ENCODE measurements at places on chromosomes 12 and 14.

GRCh38 chr14:56807386-56808109 is 2.7 kb downstream of the OTX2 start:
- no peak for DNase-seq

- DNase-seq = no peak
These were observed 17.2 kb upstream of the OAS2 start for GRCh38 chr12:112961074-112961473.

DNA sequence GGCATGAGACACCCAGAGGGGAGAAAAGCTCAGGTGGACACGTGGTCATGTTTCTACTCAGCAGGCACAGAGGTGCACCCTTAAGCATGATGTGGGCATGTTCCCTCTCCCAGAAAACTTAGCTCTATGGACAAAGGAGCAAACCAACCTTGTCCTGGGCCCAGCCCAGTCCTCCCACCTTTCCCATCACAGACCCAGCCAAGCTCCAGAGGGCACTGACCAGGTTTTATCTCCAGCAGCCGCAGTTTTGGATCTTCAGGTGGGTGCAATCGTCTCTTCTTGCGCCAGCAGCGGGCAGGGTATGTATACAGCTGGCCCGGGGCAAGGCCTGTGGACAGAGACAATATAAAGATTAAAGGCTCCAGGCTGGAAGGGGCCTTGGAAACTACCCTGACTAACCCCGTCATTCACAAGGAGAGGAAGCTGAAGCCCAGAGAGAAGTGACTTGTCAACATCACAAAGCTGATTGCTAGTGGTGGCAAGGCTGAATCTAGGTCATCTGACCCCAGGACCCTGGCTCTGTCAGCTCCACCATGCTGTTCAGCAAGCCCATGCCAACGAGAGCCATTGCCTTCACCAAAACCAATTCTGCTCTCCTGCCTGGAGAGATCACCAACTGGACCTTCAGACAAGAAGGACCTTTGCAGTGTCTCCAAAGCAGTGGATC is 140.7 kb downstream of the DPF3 start:
- no peak for DNase-seq

- DNase-seq = no peak
These were observed 5.0 kb upstream of the RNU7-1 start for GRCh38 chr12:6938353-6939190.

DNA sequence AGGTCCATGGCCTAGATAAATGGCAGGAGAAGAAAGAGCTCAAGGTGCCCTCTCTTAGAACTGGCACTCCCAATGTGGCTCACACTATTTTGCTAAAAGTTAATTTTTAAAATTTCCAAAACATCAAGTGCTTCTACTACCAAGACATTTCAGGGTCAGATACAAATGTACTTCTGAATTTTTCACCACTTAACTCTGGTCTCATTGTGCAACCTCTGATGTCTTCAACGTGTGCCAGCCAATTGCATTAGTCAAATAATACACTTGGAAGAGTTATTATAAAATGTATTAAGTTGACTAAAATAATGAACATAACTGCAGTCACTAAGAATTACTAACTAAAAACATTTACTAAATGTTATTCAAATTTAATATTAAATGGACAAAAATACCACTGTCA is 41.3 kb downstream of the SLC25A47 start:
- DNase-seq = no peak

DNA sequence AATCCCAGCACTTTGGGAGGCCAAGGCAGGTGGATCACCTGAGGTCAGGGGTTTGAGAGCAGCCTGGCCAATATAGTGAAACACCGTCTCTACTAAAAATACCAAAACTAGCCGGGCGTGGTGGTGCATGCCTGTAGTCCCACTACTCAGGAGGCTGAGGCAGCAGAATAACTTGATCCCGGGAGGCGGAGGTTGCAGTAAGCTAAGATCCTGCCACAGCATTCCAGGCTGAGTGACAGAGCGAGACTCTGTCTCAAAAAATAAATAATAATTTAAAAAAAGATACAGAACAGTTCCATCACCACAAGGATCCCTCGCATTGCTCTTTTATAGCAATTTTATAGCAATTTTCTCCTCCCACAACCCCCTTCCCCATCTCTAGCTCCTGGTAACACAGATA is 4.7 kb upstream of the PDE1B start:
- DNase-seq = no peak

DNA sequence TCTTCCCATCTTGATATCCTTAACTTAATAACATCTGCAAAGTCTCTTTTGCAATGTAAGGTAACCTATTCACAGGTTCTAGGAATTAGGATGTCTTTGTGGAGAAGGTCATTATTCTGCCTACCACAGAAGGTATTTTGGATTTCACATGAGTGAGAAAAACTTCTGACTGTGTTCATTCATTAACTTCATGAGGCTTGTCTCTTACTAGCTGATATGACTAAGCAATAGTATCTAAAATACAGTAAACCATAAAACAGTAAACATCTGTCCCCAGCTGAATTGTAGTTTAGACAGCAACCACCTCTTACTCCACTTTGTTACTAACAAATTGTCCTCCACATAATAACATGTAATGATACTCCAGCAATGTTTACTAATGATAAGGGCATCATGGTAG is 198.1 kb downstream of the SEC23A start:
- DNase-seq = no peak

DNA sequence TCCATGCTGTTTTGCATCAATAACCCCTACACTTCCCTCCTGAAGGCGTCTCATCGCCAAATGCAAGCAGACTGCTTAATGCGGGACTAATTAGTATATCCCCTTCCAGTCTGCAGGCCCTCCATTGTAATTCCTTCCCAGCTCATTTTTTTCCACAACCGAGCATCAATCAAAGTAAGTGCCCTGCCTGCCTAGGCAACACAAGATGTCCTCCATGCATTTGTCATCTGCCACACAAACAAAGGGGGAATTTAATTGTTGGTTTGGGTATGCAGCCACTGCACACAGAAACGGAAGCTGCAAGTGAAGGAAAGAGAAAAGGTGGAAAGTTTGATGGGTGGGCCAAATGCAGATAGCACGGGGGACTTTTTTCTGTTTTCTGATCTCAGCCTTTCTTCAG is 168.0 kb downstream of the EGLN3 start:
- no peak for DNase-seq

DNA sequence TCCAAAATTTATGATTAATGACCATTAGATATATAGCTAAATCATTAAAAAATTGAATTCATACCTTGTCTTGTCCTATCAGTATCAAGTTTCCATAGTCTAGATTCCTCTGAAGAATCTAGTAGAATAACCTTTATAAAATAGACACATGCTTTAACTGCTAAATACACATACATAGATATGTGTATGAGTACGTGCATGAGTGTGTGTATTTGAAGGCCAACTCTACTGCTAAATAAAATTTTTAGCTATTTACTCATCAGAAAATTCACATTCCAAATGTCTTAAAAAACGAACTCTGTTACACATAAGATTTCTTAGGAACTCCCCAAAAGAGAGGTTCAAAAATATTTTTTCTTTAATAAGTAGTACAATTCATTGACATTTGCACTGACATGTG is 233.0 kb downstream of the SSPN start:
- no peak for DNase-seq

DNA sequence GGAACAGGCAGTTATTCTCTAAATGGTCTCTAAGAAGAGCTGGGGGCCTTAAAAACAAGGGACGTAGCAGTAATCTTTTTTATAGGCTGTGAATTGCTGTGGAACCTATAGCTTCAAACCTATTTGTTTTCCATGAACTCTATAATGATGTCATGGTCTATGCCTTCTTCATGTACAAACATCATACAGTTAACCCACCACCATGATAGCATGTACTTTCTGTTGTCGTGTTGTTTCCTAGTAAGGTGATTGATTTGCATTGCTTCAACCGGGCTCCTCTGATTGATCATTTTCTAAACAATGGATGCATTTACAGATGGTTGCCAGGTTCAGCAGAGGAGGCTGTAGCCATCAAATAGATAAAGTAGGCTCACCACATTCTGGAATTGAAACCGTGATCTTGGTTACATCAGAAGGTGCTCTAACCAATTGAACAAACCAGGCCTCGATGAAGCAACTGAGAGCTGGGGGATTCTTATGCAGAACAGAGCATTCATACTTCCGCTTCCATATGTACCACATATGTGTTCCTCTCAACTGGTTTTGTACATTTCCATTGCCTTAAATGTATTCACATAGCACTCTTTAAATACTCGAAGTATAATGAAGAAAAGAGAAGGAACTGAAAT is 25.6 kb upstream of the PCNX1 start:
- no peak for DNase-seq

GRCh38 chr14:104913435-104913834 is 11.2 kb upstream of the PLD4 start:
- DNase-seq = no peak

DNA sequence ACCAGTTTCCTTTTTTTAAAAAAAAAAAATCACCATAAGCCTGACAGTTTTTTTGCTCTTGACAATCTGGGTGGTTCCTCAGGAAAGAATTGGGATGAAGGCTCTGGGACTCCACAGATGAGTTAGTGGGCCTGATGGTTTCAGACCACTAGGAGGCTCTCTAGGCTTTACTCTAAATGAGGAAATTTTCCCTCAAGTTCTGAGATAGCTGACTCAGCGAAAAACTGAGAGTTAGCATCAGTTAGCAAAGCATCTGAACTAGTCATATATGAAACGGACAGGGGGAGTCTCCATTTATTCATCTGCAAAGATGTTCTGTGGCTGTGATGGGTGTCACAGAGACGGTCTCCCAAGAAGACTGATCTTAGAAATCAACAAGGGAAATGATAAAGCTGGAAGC is 314.3 kb upstream of the OR4E1 start:
- DNase-seq = no peak

DNA sequence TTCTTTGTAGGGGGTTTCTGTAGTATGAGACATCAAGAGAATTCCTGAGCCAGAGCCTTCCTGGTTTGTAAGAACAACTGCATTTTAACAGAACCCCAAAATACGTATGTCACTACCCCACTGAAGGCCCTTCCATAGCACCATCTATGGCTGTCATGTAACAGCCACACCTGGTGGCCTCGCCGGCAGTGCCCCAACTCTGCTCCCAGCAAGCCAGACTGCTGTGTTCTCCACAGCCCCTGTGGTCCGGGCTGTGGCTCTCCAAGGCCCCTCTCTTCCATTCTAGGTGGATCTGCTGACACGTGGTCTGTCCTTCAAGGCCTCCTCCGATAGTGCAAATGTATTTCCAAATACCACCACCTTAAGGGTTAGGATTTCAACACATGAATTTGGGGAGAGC is 9.9 kb upstream of the PPP1R13B start:
- DNase-seq = no peak

- no peak for DNase-seq
These were observed 92.0 kb downstream of the RAD51B start for GRCh38 chr14:67911562-67911961.

DNA sequence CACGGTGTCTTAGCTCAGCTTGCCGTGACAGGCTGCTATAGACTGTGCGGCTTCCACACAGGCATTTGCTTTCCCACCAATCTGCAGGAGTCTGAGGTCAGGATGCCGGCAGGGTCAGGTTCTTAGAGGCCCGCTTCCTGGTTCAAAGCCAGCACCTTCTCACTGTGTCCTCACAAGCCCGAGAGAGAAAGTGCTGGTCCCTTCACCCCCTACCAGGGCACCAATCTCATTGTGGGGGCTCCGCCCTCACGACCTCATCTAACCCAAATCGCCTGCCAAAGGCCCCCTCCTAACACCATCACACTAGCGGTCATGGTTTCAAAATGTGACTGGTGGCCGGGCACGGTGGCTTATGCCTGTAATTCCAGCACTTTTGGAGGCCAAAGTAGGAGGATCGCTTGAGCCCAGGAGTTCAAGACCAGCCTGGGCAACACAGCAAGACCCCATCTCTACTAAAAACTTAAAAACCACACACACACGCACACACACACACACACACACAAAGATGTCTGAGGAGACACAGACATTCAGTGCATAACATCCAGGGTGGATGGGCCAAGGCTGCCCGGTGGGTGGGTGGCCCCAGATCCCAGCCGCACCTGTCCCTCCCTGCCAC is 26.8 kb downstream of the MMP17 start:
- no peak for DNase-seq

- DNase-seq = no peak
These were observed 73.2 kb downstream of the MYRFL start for GRCh38 chr12:69898236-69898635.

- DNase-seq = no peak
These were observed 1.3 kb upstream of the DAAM1 start for GRCh38 chr14:59187118-59187517.

GRCh38 chr12:132393245-132393795 is 63.9 kb upstream of the GALNT9 start:
- DNase-seq = no peak

DNA sequence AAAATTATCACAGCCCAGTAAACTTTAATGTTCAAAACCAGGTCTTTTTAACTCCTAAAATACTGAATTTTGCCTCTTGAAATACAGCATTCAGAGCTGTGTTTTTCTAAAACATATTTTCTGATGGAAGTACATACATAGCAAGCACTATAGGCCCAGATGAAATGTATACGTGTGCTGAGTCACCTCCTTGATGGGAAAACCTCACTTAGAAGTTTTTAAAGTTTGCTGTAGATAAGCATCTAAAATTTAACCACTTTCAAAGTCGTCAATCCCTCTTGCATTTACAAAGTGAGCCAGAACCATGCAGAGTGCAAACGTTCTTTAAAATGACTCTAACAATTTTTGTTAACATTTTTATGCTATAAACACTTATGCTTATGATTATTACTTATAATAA is 618.8 kb downstream of the RPS29 start:
- DNase-seq = no peak

- DNase-seq = no peak
These were observed 117.3 kb downstream of the ERC1 start for GRCh38 chr12:1108276-1108675.

DNA sequence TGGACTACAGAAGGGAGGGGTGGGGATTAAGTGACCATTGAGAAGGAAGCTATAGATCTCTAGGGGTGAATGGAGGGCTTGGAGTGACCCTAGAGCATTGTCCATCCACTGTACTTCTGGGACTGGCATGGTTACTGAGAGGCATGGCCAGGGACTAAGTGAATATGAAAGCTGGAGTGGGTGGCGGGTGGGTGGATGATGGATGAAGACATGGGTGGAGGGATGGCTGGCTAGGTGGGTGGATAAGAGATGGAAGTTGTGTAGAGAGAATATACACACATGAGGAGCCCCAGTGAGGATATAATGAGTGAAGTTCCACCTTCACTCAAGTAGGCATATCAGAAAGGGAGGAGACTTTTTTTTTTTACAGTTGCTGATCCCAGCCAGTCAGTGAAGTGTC is 65.5 kb upstream of the NRXN3 start:
- DNase-seq = no peak

GRCh38 chr12:118748478-118749380 is 232.6 kb upstream of the SRRM4 start:
- DNase-seq = no peak

All from stimulated activated CD4-positive, alpha-beta T cell treated with anti-CD3 and anti-CD28 coated beads, Interleukin-2, amount 100 ng/mL, for 24 hours (primary cell).